Progenitor cell of endocrine pancreas (in vitro differentiated cells): ENCODE measurements at places on chromosomes 11 and 22.

DNA sequence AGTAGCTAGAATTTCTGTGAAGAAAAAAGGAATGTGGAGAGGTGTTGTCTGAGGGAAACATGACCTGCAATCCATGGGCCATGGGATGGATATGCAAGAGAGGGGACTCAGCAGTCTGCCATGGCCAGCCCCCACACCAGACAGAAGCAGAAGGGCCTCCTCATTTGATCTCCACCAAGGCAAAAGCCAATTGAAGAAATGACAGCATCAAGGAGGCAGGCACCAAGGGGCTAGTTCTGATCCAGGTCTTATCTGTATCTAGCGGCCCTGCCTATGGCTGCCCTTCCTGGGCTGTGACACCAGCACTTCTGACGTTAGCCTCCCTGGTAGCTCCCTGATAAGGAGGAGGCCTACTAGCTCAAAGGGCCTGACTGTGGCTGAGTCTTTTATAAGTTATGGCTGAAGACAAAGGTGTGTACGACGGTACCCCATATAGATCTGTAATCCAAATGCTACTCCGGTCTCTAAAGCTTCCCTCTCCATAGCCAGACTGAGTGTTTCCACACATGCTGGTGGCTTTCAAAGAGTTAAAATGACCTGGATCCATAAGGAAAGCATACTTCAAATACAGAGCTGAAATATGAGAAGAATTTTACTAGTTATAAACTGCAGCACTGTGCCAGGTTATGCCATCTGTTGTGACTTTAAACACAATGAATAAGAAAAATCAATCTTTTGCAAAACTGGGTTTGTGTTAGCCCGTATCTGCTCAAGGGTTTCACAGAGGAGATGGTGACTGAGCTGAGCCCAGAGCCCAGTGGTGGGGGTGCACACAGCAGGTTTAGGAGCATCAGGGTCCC lies 34.4 kb downstream of the HIRA start:
- no peak overlapping the region for H3K4me3 ChIP-seq
- no peak overlapping the region for H3K27ac ChIP-seq
- no peaks in the 10 kb centered on the region for H3K4me1 ChIP-seq
- DNase-seq, result no peak
- no peaks in the 10 kb centered on the region for H3K27me3 ChIP-seq

DNA sequence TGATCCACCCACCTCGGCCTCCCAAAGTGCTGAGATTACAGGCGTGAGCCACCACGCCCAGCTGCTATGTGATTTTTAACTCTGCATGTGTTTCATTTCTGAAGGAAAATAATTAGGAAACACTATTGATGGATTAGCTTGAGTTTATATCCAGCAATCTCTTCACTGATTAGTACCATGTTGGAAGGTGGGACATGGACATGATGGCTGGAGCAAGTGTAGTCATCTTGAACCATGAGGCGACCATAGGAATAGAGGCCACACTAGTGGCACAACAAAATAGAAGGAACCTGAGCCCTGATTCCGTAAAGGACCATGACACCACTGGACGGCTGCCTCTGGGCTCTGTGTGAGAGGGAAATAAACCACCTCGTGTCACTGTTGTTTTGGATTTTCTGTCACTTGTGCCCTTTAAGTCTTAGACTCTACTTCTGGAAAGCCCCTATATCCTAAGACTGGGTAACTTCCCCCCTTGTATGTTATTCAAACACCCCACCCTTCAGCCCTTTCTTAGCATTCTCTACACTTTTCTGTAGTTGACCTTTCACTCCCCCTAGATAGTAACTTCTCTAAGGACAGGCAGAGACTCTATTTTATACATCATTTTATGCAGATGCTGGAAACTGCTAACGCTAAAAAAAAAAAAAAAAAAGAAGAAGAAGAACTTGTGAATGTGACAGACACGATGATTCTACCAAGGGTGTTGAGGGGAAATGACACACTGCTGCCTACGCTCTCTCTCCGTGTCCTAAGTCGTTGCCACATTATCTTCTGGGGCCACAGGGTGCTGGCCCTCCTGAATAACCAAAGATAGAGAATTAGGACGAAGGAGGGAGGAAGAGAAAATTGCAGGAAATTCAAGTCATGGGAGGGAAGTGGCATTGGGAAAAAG lies 2.7 kb upstream of the VPS37C start:
- H3K27ac ChIP-seq, result peak overlapping the region; percentile 39
- H3K4me3 ChIP-seq, result no peak overlapping the region
- no peak for DNase-seq
- no peaks in the 10 kb centered on the region for H3K36me3 ChIP-seq
- H3K4me1 ChIP-seq, result peaks cover 34% of the 10 kb centered on the region

GRCh38 chr11:30853439-30853838 lies 267.3 kb upstream of the MPPED2 start:
- H3K27me3 ChIP-seq, result no peaks in the 10 kb centered on the region
- no peaks in the 10 kb centered on the region for H3K36me3 ChIP-seq
- H3K27ac ChIP-seq, result no peak overlapping the region

- H3K27ac ChIP-seq, result no peak overlapping the region
- H3K27me3 ChIP-seq, result no peaks in the 10 kb centered on the region
Measured at GRCh38 chr11:23688835-23689234, 808.0 kb upstream of the LUZP2 start.

DNA sequence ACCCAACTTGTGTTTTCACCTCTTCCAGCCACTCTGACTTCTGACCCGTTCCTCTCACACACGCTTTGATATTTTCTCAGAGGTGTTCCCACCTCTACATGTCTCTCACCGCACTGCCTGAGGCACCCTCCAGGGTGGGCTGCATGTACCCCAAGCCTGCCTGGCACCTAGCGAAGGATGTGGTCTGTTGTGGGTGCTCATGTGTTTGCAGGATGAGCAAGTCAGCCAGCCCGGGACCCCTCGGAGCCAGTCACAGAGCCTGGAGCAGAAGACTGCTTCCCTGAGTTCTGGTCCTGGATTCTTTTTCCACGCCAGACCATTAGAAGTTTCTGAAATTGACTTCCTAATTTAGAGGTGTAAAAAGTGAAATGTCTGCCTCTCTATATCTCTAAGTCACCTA lies 3.8 kb downstream of the GTSE1 start:
- no peak overlapping the region for H3K4me3 ChIP-seq
- no peaks in the 10 kb centered on the region for H3K27me3 ChIP-seq
- H3K27ac ChIP-seq, result no peak overlapping the region
- H3K4me1 ChIP-seq, result peaks cover 22% of the 10 kb centered on the region
- no peak for DNase-seq
